ENCODE measurements at places on chromosomes 2 and 18. TPM values are rescaled to one million over a fixed set of nuclear protein-coding genes. Genes with fewer than 3 reads are reported as not detected.

The AFF3 gene
- total RNA-seq = 4.2 TPM

The EMILIN1 gene
- 12.1 TPM for total RNA-seq

- no peak for DNase-seq
Measured at GRCh38 chr2:214005337-214005736, 405.5 kb upstream of the VWC2L start.

DNA sequence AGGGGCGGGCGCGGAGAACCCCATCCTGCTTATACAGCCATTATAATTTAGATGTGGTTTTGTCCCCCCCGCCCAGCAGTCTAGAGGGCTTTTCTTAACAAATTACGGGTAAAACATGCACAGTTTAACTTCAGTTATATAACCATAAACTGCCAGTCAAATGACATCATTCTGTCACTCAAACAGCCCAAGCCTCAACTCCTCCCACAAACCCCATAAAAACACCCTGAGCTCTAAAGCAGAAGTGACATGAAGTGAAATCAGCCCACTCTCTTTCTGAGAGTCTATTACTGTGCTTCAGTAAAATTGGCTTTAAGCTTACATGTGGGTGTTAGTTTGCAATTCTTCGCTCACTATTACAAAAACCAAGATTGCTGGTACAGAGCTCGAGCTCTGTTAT lies 705.1 kb upstream of the GCFC2 start:
- DNase-seq = no peak

DNA sequence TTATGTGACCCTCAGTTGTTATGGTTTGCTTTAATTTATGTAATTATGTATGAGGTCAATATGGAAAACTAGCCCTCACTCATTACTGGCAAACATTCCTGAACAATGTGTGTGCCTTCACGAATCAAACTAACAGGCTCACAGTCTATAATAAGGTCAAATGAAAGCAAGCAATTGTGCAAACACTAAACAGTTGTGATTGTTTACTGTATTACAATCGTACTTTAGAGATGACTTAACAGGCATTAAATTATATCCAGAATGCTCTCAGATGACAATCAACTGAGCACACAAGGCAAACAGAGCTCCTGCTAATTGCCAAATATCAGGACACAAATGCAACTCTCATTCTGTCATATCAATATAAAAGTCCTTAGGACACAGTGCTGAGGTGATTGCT lies 29.5 kb downstream of the COL5A2 start:
- DNase-seq = no peak

GRCh38 chr2:147002256-147002655 lies 842.6 kb upstream of the ACVR2A start:
- DNase-seq = no peak

DNA sequence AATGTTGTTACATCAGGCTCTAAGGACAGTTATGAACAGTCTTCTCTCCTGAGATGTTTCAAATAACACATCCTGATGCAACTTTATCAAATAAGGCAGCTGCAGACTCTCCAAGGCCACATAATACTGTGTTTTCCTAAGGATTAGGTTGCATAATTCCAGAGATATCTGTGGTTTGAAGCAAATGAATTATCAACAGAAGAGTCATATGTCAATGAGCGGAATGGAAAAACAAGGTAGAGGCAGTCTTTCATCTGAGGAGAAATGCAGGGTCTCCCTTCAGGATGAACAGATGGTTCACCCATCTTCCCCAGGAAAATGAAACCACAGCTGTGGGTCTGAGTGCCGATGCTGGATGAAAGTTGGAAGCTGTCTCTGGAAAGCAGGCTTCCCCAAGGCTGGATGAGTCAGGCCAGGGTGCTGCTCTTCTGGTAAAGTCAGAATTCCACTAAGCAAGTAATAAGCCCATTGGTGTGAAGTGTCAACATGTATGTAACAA lies 22.2 kb downstream of the LYG1 start:
- DNase-seq = no peak

DNA sequence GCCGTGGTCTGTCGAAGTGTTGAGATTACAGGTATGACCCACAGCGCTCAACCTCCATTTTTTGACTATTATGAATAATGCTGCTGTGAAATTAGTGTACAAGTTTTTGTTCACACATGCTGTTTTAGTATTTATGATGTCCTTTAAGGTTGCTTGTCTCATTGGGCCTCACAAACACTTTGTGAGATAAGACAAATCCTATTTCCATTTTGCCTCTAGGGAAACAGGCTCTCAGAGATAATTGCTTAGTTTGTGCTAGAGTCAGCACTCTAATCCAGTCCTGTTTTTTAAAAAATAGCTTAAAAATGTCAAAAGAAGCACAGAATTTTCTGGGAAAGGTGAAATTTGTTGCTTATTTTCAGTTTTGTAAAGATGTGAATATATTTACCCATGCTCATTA lies 43.3 kb upstream of the CUL3 start:
- DNase-seq = no peak

DNA sequence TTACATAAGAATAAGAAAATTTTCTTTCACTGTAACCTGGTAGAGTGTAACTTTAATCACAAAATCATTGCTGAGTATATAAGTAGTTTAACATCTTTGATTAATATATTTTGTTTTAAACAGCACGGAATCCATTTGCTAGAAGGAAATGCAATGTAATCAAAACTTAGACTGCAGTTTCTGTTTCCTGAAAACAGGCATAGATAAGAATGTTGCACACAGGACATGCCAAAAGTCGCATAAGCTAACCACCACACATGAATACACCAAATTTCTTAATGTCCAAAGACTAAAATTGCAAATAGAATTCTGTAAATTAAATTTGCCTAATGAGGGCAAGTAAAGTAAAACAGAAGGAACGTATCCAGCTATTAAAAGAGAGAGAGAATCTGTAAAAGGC lies 51.0 kb upstream of the SERPINB2 start:
- DNase-seq = no peak
